ENCODE measurements at places on chromosomes 3 and 15. TPM values are rescaled to one million over a fixed set of nuclear protein-coding genes. Genes with fewer than 3 reads are reported as not detected.

The LEKR1 gene
- total RNA-seq = 0.81 TPM

The GLDN gene
- 13.3 TPM for total RNA-seq

The CSK gene
- total RNA-seq = 28.1 TPM

The ZPLD1 gene
- 0.33 TPM for total RNA-seq

The IMPG2 gene
- total RNA-seq = 0.65 TPM

The KCNAB1 gene
- 9.2 TPM for total RNA-seq

The CP gene
- total RNA-seq = not detected

The CALML4 gene
- 2.7 TPM for total RNA-seq

The SI gene
- total RNA-seq = not detected

The TXNRD3 gene
- total RNA-seq = 27.9 TPM

The NCKIPSD gene
- 8.1 TPM for total RNA-seq

The PPP1R14D gene
- not detected for total RNA-seq

The NKIRAS1 gene
- 20.9 TPM for total RNA-seq

The CLEC3B gene
- total RNA-seq = 10.5 TPM

The ITGA11 gene
- total RNA-seq = 81.1 TPM

The LRTM1 gene
- total RNA-seq = not detected

The WDR93 gene
- 0.49 TPM for total RNA-seq

The GOLGA8T gene
- not detected for total RNA-seq

The HYAL2 gene
- total RNA-seq = 27.0 TPM

The FGF12 gene
- total RNA-seq = 0.08 TPM

The FAM107A gene
- total RNA-seq = 0.54 TPM

The SNX22 gene
- total RNA-seq = 0.18 TPM

The CNTN6 gene
- total RNA-seq = 1.3 TPM

The SPINT1 gene
- total RNA-seq = not detected

The OR5K2 gene
- not detected for total RNA-seq

The MYO9A gene
- 111 TPM for total RNA-seq

Data from fibroblast of the aortic adventitia (primary cell).